ENCODE measurements at places on chromosomes 5 and 9. TPM values are rescaled to one million over a fixed set of nuclear protein-coding genes. Genes with fewer than 3 reads are reported as not detected.
A peak's percentile ranks its signal among the peaks of the same experiment; 100 is the strongest.

QRFP gene
- total RNA-seq, result not detected

DNA sequence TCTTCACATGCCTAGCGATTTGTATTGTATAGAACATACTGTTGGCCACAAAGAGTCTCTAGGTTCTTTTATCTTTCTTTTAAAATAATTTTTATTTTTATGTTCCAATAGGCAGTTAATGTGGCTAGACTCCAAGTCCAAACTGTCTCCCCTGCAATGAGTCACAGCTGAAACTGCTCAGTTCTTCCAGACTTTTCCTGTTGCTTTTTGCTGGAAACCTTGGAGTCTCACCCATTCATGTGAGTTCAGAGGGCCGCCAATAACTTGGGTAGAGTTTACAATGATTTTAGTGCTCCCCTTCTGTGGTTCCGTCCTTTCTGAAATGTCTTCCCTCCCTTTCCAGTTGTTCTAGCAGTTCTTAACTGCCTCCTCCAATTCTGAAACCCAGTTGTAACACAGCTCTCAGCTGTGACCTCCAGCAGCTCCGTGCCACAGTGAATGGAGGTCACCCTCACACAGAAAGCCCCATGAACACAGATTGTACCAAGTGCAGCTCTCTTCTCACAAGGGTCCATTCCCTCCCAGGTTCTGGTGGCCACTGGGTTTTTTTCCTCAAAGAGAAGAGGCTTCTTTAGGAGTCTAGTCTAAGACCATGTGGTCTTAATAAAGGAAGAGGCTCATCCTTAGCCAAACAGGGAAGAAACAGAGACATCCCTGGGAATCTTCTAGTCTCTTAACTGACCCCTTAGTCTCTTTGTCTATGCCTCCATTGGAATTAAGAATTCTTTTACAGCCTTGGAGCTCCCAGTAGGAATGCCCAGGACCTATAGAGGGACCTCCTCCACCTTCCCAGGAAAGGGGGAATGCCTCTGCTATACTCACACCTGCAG lies 198.5 kb downstream of the SPOCK1 start:
- no peaks in the 10 kb centered on the region for H3K4me1 ChIP-seq
- H3K36me3 ChIP-seq, result no peaks in the 10 kb centered on the region
- no peak for DNase-seq
- H3K4me3 ChIP-seq, result no peak overlapping the region

- no peaks in the 10 kb centered on the region for H3K36me3 ChIP-seq
- no peak for DNase-seq
- no peak overlapping the region for H3K27ac ChIP-seq
- no peaks in the 10 kb centered on the region for H3K27me3 ChIP-seq
- no peak overlapping the region for H3K4me3 ChIP-seq
Observed at GRCh38 chr5:103033696-103034095, 86.2 kb downstream of the GIN1 start.

GRCh38 chr9:119907056-119907455 lies 537.8 kb upstream of the BRINP1 start:
- H3K27me3 ChIP-seq, result no peaks in the 10 kb centered on the region
- no peak overlapping the region for H3K4me3 ChIP-seq
- no peak for DNase-seq
- no peaks in the 10 kb centered on the region for H3K36me3 ChIP-seq
- no peak overlapping the region for H3K27ac ChIP-seq

FLT4 gene
- 20.7 TPM for total RNA-seq

- H3K27ac ChIP-seq, result no peak overlapping the region
- DNase-seq, result peak; percentile 75
- H3K27me3 ChIP-seq, result peaks cover 18% of the 10 kb centered on the region
- H3K36me3 ChIP-seq, result no peaks in the 10 kb centered on the region
- no peak overlapping the region for H3K4me3 ChIP-seq
Observed at GRCh38 chr9:133166392-133166791, 2.7 kb upstream of the GBGT1 start.

DNA sequence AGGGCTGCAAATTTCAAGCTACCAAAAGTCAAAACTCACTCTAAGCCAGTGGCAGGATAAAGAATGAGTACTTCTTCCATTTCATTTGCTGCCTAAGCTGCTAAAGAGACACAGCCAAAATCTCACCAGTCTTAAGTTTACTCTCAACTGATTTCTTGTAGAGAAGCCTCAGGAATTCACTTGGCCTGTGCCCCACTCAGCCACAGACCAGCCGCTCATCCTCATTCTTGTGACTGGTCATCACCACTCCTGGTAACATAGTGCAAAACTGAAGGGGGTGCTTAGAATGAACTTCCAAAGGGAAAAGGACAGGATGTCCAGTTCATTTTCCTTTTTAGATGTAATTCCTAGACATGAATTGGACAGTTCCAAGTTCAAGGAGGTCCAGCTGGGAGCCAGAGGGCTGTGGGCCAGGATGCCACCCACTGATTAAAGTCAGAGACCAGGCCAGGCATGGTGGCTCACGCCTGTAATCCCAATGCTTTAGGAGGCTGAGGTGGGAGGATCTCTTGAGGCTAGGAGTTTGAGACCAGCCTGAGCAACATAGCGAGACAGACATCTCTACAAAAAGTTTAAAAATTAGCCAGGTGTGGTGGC lies 72.7 kb upstream of the RANBP3L start:
- no peaks in the 10 kb centered on the region for H3K36me3 ChIP-seq
- no peak for DNase-seq
- peak overlapping the region; percentile 17 for H3K27ac ChIP-seq
- H3K27me3 ChIP-seq, result no peaks in the 10 kb centered on the region
- peaks cover 8% of the 10 kb centered on the region for H3K4me1 ChIP-seq
- no peak overlapping the region for H3K4me3 ChIP-seq

DNA sequence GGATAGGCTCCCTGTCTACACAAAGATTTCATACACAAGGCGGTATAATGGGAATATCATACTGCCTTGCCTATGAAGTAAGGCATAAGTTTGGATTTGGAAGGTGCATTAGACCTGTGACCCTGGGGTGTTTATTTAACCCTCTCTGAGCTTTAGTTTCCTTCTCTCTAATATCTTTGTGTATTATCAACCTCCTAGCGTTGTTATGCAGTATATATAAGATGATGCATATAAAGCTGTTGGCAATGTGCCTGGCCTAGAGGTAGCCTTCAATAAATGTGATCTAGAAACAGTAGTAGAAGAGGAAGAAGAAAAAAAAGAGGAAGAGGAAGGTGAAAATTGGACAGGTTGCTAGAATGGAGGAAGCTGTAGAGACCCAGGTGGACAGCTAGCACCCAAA lies 311.6 kb upstream of the CLINT1 start:
- H3K36me3 ChIP-seq, result no peaks in the 10 kb centered on the region
- no peaks in the 10 kb centered on the region for H3K4me1 ChIP-seq
- H3K4me3 ChIP-seq, result no peak overlapping the region
- H3K27ac ChIP-seq, result no peak overlapping the region
- DNase-seq, result no peak
- no peaks in the 10 kb centered on the region for H3K27me3 ChIP-seq

FSTL4 gene
- 0.32 TPM for total RNA-seq

CTXN3 gene
- not detected for total RNA-seq

- H3K27ac ChIP-seq, result no peak overlapping the region
- no peaks in the 10 kb centered on the region for H3K36me3 ChIP-seq
- DNase-seq, result no peak
- H3K4me3 ChIP-seq, result no peak overlapping the region
Observed at GRCh38 chr5:126763371-126763770, 13.6 kb upstream of the LMNB1 start.

- no peak for DNase-seq
- peaks cover 59% of the 10 kb centered on the region for H3K4me1 ChIP-seq
- H3K4me3 ChIP-seq, result no peak overlapping the region
- no peak overlapping the region for H3K27ac ChIP-seq
Observed at GRCh38 chr5:36897616-36898015, 21.0 kb downstream of the NIPBL start.

DNA sequence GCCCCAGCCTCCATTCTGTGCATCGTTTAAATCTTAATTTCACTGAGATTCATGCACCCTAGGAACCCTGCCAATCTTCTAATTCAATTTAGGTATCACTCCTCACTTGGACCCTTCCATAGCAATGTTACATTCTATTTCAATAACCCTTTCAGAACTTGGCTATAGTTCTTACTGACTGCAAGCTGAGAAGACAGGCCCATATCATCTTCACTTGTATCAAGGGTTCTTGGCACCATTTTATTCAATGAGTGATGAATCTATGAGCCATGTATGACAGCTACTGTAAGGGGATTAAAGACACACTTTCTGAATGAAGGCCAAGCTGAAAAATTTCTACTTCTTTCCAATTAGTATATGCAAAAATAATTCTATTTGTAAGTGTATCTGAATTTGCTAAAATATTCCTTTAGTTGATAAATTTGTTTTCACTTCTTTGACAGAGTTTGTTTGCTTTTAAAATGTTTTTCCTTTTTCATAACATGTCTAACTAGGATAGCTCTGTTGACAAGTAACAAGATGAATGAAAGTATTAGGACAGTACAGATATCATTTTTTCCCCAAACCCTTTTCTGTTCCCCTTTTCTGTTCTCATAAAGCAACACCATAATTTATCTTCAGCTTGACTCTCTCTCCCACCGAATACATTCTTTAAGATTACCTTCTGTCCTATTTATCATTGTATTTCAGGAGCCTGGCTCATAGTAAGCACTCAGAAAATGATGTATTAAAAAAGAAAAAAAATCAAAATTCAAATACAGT lies 9.6 kb downstream of the ITGA2 start:
- no peaks in the 10 kb centered on the region for H3K36me3 ChIP-seq
- DNase-seq, result no peak
- H3K4me3 ChIP-seq, result no peak overlapping the region
- H3K27me3 ChIP-seq, result no peaks in the 10 kb centered on the region

TSC1 gene
- total RNA-seq, result 55.2 TPM

DNA sequence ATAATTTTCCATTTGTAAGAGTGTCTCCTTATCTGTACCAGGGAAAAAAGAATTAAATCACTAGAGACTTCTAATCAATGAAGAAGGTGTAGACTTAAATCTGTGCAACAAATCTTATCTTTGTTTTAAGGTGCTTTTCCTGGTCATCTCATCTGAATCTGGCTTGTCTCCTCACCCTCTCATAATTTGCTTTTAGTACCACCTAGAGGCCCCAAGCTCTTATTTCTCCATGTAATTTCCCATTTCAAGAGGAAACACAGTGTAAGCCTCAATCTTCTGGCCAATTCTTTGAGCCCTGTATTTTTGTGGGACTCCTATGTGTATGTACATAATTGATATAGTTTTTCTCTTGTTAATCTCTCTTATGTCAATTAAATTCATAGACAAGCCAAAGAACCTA lies 1975.3 kb upstream of the CDH6 start:
- no peaks in the 10 kb centered on the region for H3K27me3 ChIP-seq
- no peaks in the 10 kb centered on the region for H3K36me3 ChIP-seq
- H3K27ac ChIP-seq, result no peak overlapping the region
- H3K4me1 ChIP-seq, result no peaks in the 10 kb centered on the region
- no peak for DNase-seq
- H3K4me3 ChIP-seq, result no peak overlapping the region

GALNT12 gene
- 2.6 TPM for total RNA-seq

- no peaks in the 10 kb centered on the region for H3K4me1 ChIP-seq
- H3K27me3 ChIP-seq, result no peaks in the 10 kb centered on the region
- no peak overlapping the region for H3K27ac ChIP-seq
- H3K4me3 ChIP-seq, result no peak overlapping the region
- no peaks in the 10 kb centered on the region for H3K36me3 ChIP-seq
Observed at GRCh38 chr5:160280384-160281095, 31.8 kb downstream of the CCNJL start.

DNA sequence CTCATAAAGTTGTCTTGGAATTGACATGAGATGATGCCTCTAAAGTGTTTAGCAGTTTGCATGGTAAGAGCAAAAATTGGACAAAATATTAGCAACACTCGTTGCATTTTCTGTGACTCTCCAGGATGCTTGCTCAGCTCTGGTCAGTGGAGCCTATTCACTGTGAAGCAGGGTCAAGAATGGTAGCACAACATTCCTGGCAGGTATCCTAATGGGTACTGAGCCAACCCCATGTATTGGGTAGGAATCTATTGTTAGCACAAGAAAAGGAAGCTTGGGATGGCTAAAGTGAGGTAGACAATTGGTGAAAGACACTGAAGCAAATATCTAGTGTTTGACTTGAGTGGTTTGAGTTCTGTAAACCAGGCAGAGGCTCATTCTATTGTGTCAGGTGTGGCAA lies 10.4 kb upstream of the ACTBL2 start:
- no peak overlapping the region for H3K27ac ChIP-seq
- no peak overlapping the region for H3K4me3 ChIP-seq
- peaks cover 21% of the 10 kb centered on the region for H3K4me1 ChIP-seq
- H3K36me3 ChIP-seq, result no peaks in the 10 kb centered on the region

- no peaks in the 10 kb centered on the region for H3K36me3 ChIP-seq
- no peak for DNase-seq
- no peaks in the 10 kb centered on the region for H3K27me3 ChIP-seq
- no peaks in the 10 kb centered on the region for H3K4me1 ChIP-seq
- no peak overlapping the region for H3K27ac ChIP-seq
- H3K4me3 ChIP-seq, result no peak overlapping the region
Observed at GRCh38 chr9:78630966-78631365, 334.0 kb downstream of the PSAT1 start.

DNA sequence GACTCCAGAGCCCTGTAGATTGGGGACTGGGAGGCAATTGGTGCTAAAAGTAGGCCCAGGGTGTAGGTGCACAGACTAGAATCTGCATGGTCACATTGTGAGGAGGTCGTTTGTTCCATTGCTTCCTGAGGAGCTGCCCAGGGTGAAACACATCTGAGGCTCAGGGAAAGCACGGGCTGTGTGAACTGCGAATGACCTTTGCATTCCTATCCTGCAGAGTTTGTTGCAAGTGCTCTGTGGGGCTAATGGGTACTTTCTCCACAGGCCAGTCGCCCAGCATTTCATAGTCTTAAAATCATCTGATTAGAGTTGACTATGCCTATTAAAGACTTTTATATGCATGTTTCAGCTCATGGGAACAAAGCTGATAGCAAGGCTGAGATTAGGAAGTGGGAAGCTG lies 14.4 kb upstream of the SLC46A2 start:
- no peak for DNase-seq
- no peaks in the 10 kb centered on the region for H3K36me3 ChIP-seq
- H3K27ac ChIP-seq, result no peak overlapping the region
- no peaks in the 10 kb centered on the region for H3K27me3 ChIP-seq
- H3K4me3 ChIP-seq, result no peak overlapping the region

GRCh38 chr5:116848954-116849581 lies 274.4 kb upstream of the SEMA6A start:
- no peak overlapping the region for H3K4me3 ChIP-seq
- H3K27ac ChIP-seq, result no peak overlapping the region
- no peak for DNase-seq
- no peaks in the 10 kb centered on the region for H3K27me3 ChIP-seq
- H3K4me1 ChIP-seq, result no peaks in the 10 kb centered on the region

DNAJB5 gene
- 12.8 TPM for total RNA-seq

SLC6A7 gene
- total RNA-seq, result not detected

GRCh38 chr5:5523066-5523505 lies 100.6 kb downstream of the ICE1 start:
- no peaks in the 10 kb centered on the region for H3K27me3 ChIP-seq
- H3K36me3 ChIP-seq, result no peaks in the 10 kb centered on the region
- no peak overlapping the region for H3K4me3 ChIP-seq
- no peaks in the 10 kb centered on the region for H3K4me1 ChIP-seq
- DNase-seq, result no peak

- H3K27me3 ChIP-seq, result no peaks in the 10 kb centered on the region
- H3K36me3 ChIP-seq, result peaks cover 27% of the 10 kb centered on the region
- no peak overlapping the region for H3K4me3 ChIP-seq
- H3K4me1 ChIP-seq, result peaks cover 21% of the 10 kb centered on the region
- DNase-seq, result no peak
- H3K27ac ChIP-seq, result no peak overlapping the region
Observed at GRCh38 chr9:136206602-136207275, 1.8 kb upstream of the LHX3 start.

GRCh38 chr9:127828262-127829031 lies 25.8 kb downstream of the FPGS start:
- no peak overlapping the region for H3K4me3 ChIP-seq
- peaks cover 96% of the 10 kb centered on the region for H3K4me1 ChIP-seq
- peaks cover 45% of the 10 kb centered on the region for H3K36me3 ChIP-seq
- peak; percentile 89 for DNase-seq
- H3K27me3 ChIP-seq, result no peaks in the 10 kb centered on the region

Data from spleen (tissue), 13 donors.